ENCODE measurements at places on chromosomes 6 and 20.

- DNase-seq = no peak
Measured at GRCh38 chr6:53834132-53834531, 39.3 kb downstream of the LRRC1 start.

DNA sequence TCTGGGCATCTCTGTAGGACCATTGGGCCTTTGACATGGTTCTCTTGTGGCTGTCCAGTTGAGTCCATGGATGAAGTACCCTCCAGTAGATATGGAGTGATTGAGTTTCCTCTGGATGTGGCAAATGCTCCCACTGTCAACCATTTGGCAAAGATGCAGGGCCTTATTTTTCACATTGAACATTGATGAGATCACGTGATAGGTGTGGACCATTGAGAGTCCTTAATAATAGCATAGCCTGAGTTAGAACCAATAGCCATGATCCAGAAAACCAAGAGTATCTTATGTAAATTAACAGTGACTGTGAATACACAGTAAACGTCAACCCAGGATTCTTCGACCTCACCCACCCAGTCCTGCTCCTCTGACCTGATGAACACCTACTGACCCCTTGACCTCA is 3.0 kb upstream of the PERP start:
- DNase-seq = no peak

- no peak for DNase-seq
Measured at GRCh38 chr20:25057234-25058050, 497 bp downstream of the ACSS1 start.

DNA sequence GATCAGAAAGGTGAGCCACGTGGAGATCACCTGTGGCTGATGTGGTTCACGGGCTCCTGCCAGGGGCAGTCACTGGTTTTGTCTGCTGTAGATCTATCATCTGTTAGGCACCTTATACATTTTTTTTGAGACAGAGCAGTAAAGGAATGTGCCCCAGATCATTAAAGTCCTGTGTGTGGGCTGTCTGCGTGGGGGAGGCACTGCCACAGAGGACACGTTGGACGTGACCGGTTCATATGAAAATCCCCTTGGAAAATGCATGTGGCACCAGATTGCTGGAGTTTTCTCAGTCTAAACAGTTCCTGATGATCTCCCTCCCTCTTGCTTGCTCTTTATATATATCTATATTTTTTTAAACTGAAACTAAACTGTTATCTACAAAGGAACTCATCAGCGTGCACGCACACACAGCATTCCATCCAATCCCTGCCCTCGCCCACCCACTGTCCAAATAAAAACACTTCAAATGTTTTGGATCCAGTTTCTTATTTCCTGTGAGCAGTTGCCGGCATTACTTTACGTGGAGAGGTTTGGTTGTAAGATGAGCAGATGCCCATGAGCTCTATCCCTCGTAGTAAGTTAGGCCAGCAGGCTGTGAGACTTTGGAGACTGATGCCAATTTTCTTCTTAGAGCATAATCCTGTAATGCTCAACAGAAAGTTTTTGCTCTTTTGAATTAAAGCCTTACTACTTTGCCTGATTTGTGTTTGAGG is 161.6 kb upstream of the EXOC2 start:
- DNase-seq = no peak

- no peak for DNase-seq
Measured at GRCh38 chr6:10582774-10583508, 61.8 kb downstream of the GCNT2 start.

DNA sequence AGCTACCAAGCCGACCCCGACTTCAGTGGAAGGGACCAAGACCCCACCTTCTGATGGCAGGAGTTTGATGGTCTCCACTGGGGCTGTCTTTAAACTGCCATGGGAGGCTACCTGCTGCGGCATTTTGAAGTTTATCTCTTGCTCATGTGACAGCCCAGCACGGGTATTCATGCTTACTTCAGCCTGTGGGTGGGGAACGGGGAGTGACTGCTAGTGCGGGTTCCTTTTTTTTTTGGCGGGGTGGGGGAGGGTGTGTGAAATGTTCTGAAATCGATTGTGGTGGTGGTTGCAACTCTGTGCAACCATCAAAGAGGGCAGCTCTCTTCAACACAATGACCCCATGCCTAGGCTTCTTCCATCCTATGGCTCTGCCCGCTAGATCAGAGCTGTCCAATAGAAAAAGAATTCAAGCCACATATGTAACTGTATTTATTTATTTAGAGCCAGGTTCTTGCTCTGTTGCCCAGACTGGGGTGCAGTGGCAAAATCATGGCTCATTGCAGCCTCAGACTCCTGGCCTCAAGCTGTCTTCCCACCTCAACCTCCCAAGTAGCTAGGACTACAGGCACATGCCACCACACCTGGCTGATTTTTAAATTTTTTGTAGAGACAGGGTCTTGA is 53.7 kb downstream of the PPP1R16B start:
- DNase-seq = no peak

GRCh38 chr6:11230158-11231107 is 2.0 kb downstream of the NEDD9 start:
- DNase-seq = no peak

DNA sequence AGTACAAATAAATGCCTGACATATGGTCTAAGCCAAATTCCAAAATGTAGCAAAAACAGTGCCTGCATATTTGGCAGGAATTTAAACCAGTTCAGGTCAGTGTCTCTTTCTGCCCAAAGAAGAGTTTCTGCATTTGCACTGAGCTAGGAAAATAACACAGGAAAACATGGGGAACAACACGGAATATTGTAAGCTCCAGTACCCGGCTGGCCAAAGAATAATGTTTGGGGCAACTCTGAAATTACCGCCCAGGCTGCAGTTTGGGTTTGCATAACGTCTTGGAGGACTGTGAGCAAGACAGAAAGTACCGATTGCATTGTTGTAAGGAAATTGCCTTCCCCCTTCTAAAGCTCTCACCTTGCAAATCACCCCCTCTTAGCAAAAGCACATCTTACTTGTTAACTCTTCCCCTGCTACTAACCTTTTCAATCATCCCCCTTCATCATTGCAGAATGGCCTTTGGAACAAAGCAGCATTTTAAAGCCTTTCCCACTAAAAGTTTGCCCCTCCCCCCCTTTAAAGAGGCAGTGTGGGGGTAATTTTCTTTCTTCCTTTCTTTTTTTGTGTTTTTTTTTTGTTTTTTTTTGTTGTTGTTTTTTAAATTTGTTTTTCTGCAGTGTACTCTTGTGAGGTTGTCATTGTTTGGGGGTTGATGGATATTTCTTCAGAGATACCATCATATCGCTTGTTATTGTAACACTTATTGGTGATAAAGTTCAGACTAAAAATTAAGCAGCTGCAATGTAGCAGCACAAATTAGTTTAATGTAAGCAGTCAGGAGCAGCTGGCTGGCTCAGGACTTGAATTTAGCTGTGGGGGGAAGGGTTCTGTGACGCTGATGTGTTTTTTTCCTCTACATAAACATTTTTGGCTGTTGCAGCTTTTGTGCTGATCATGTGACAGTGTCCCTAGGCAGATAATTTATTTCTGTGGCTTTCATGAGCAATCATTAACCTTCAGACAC is 100.0 kb upstream of the CITED2 start:
- no peak for DNase-seq

- no peak for DNase-seq
Measured at GRCh38 chr6:158056355-158056754, 74.7 kb downstream of the SYNJ2 start.

DNA sequence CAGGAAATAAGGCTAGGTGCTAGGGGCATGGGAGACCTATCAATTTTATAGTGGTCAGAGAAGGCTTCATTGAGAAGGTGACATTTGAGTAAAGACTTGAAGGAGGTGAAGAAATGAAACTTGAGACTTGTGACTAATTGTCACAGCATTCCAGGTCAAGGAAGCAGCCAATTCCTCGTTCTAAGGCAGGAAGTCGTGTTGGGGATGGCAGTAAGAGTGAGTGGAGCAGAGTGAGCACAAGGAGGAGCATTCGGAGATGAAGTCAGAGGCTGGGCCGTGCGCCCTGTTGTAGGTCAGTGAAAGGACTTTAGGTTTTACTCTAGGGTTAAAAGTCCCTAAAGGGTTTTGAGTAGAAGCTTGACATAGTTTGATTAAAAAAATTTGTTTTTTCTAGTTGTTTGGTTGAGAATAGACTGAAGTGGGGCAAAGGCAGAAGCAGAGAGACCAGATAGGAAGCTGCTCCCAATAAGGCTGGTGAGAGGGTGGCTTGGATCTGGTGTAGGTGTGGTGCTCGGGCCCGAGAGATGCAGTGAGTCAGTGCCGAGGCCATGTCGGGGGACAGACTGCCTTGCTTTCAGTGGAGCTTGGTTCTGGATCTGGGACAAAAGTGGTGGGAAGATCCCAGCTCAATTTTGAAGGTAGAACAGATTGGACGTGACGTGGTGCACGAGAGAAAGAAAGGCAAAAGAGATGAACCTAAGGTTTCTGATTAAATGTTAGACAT is 2.6 kb upstream of the RSPH3 start:
- no peak for DNase-seq

GRCh38 chr6:163577404-163577803 is 162.9 kb downstream of the QKI start:
- no peak for DNase-seq

DNA sequence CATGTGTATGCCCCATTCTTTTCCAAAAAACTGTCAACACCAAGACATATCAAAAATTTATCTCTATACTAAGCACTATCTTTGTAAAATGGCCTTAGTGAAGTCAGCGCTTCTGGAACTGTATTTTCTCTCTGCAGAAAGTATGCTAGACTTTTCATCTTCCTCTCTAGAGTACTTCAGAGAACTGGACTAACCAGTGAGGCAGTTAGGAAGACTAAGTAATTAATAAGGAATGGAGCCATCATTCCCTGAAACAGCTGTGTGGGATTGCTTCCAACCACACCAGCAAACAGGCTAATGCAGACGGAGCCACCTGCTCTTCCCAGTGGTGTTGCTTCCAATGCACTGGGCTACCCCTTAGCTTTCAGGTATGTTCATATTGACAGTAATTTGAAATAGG is 169.1 kb upstream of the FUT9 start:
- DNase-seq = no peak

- no peak for DNase-seq
Measured at GRCh38 chr6:42045538-42046460, 4.5 kb upstream of the TAF8 start.

- no peak for DNase-seq
Measured at GRCh38 chr6:95133578-95133977, 443.8 kb upstream of the MANEA start.

DNA sequence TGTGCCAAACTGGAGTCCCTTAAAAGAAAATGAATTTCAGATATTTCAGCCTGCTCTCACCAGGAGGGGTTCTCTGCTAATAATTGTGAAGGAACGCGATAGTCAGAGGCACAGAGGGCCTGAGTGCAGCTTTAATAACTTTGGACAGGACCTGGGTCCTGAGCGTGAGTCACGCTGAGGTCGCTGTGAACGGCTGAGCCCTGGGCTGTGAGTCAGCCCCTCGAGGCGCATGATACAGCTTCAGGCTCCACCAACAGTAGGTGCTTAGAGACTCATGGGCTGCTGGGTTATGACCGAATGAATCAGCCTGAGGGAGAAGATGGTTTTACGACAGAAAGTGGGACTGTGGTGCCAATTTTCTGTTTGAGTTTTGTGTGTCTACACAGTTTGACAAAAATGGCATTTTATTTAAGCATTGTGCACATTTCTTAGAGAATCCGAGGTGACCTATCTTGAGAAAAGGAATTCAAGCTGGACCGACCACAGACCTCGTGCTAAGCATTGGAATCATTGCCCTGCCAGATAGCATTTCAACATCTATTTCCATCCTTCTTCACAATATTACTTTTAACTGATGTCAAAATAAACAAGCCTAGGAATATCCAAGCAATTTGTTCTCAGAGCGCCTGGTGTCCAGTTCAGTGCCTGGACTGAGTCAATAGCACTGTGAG is 183.0 kb downstream of the THBS2 start:
- no peak for DNase-seq

GRCh38 chr6:57013521-57013926 is 33.0 kb upstream of the KIAA1586 start:
- no peak for DNase-seq

- peak; percentile 7 for DNase-seq
Measured at GRCh38 chr6:75483136-75483952, 10.3 kb downstream of the FILIP1 start.

DNA sequence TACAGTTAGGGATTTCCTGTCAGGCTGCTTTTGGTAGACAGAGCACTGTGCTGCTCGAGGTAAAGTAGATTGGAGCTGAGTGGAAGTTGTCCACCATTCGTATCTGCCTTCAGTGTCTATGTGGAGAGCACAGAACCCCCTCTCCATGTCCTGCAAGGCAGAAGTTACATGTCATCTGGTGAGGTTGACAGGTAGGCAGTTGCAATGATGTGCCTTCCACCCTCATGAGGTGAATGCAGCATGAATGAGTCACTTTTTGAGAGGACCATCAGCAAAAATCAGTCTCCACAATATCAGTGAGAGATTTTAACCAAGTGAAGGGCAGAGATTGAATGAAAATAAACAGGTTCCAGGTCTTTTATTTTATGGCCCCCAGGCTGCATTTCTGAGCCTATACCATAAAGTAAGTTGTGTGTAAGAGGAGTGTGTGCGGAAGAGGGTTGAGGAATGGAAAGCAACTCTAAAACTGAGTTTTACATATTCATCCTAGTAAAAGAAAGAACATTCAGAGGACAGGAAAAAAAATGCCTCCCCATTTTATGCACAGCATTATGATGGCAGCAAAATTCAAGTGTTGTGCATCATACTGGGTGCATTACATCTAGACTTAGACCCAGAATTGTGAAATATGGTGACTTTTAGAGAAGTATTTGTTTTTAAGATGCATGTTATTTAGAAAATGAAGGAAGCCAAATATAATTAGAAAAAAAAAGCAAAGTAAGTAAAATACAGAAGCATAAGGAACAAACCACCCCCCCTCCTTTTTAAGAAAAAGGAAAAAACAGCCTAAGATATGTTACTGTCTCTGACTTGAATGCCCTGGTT is 15.8 kb downstream of the TRAPPC3L start:
- no peak for DNase-seq

DNA sequence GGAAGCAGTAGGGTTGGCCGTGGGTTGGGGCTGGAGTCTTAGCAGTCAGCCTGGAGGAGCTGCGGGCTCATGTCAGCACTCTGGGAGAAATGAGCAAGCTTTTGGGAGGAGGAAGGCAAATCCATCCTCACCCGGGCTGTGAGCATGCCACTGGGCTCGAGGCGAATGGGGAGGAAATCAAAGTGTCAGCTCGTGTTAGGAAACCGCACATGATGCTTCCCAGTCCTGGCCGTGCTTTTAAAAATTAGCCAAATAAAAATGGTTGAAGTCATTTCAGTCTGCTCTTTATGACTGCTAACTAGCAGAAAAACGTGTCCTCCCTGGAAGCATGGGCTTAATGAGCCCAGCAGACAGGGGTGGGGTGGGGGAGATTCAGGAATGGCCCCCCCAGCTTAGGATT is 98.1 kb downstream of the NFATC2 start:
- DNase-seq = no peak
